ENCODE measurements at places on chromosomes 4 and X.

DNA sequence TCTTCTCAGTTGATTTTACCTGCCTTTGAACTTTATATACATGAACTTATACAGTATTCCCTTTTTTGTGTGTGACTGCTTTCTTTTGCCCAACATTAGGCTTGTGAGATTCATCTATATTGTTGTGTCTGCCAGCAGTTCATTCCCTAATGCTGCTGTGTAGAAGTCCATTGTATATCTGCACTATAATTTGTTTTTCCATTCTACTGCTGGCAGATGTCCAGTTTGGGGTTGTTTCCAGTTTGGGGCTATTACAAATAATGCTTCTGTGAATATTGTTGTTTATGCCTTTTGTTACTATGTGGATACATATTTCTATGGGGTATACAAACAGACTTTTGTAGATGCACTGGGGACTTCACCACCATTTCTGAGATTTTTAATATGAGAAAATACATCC is 268.4 kb downstream of the DCTD start:
- DNase-seq: no peak

GRCh38 chr4:81632581-81633299 is 161.0 kb upstream of the RASGEF1B start:
- no peak for DNase-seq

DNA sequence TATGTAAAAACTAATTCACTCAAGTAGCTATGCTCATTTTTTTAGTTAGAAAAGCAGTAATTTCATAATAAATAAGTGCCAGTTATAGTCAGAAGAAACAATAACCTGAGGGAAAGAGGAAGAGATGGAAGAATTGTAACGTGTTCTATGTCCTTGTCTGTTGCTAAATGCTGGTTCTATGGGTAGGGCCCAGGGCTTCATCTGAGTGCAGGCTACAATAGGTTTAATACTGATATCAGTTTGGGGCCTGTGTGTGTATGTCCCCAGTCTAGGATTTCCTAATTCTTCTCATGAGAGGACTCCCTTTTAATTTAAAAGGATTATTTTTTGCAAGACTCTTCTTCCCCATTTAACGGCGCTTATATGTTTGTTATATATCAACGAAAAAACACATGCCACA is 3.3 kb upstream of the EREG start:
- no peak for DNase-seq

- DNase-seq: no peak
These were observed 99.6 kb upstream of the CCSER1 start for GRCh38 chr4:90027565-90027964.

GRCh38 chrX:135170877-135171519 is at the start of gene CT55:
Gene CT55 (minus strand): TSS chrX:135171398. CDS start chrX:135171171, 227 bp downstream.
- no peak for DNase-seq

- no peak for DNase-seq
These were observed 116.6 kb downstream of the PAPSS1 start for GRCh38 chr4:107603430-107603829.

DNA sequence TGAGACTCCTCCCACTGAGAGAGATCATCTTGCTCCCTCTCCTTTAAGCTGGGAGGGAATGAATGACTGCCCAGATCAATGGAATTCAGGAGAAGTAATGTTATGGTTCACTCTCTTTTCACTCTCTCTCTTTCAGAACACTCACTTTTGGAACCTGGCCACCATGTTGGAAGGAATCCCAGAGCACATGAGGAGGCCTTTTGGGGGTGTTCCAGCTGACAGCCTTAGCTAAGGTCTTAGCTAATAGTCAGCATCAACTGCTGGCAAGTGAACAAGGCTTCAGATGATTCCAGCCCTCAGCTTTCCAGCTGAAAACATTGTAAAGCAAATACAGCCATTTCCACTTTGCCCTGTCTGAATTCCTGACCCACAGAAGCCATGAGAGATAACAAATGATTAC is 124.0 kb upstream of the CLNK start:
- DNase-seq: no peak

DNA sequence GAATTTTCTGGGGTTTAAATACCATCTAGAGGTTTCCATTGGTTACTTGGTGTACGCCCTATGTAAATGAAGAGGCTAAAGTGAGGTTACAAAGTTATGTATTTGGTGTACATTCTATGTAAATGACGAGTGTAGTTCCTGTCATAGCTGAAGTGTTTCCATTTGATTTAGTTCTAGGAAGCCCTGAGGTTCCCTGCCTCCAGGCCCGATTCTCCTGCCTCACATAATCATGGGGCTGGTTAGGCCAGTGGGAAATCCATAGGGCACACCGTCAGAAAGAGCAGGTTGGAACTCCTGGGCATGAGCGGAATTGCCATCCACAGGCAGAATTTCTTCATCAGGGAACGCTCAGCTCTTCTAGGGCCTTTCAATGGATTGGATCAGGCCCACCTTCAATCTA is 24.2 kb upstream of the HOPX start:
- no peak for DNase-seq

- DNase-seq: no peak
These were observed 5.3 kb upstream of the SULT1B1 start for GRCh38 chr4:69765751-69766150.

DNA sequence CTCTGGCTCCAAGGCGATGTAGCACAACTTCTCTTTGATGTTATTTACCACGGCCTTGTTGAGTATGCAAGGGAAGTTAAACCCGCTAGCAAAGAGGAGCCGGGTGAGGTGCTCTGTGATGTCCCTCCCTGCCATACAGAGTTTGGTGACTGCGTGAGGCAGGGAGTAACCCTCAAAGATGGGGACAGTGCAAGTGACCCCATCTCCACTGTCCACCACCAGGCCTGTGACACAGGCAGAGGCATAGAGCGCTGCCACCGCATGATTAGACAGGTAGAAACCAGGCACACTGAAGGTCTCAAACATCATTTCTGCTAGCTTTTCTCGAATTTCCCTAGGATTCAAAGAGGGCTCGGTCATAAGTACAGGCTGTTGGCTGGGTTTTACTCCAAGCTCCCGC is 677 bp downstream of the ACTRT1 start:
- DNase-seq: no peak

DNA sequence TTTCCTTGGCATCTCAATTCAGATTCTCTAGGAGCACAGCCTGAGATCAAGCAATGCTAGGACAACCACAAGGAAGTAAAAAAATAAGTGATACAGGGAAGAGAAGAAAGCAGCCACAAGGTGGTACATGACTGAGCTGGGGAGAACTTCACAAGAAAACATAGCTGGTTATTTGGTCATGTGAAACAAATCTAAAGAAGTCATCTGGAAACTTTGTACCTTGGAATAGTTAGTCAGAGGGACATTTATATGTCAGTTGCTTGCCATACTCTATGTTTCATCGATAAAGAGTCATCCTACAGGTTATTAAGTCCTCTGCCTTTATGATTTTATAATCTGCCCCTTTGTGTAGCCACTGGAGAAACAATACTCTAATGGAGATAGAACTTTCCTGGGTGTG is 575.1 kb downstream of the IL15 start:
- no peak for DNase-seq

- no peak for DNase-seq
These were observed 583.9 kb downstream of the NLGN4X start for GRCh38 chrX:5644776-5645175.

- no peak for DNase-seq
These were observed 13.9 kb downstream of the SASH3 start for GRCh38 chrX:129793604-129794191.

GRCh38 chr4:26854701-26855100 is 5.9 kb upstream of the STIM2 start:
- DNase-seq: no peak

- no peak for DNase-seq
These were observed 90.0 kb downstream of the IGSF1 start for GRCh38 chrX:131199091-131199490.

DNA sequence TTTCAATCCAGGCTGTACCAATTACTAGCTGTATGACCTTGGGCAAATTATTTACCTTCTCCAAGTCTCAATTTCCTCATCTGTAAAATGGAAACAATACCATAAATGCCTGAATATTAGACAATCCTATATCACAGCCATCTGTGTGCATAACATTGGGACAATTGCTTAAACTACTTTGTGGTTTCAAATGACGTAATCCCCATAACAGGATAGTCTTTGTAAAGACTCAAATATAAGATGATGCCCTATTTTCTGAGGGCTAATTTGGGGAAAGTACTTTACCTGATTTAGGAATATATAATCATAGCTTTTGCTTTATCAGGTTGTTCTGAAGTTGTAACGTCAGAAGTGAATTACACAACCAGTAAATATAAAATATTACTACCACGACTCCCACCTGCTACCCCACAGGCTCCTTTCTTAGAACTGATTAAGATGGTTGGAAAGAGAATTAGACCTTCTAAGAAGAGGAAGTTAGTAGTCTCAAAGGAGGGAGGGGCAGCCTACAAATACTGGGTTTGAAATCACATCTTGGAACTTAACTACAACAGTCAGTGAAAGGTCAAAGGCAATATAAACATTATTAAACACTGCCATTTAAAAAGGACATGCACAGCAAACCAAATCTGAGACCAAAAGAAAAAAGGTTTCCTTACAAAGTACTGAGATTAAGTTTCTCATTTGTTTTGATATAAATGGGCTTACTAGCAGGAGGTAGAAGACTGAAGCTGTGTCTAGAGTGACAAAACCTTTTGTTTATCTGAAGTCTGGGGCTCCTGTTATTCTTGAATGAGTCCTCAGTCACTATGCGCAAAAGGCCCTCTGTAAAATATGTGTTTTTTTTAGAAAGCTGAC is 215.0 kb downstream of the SCFD2 start:
- no peak for DNase-seq

DNA sequence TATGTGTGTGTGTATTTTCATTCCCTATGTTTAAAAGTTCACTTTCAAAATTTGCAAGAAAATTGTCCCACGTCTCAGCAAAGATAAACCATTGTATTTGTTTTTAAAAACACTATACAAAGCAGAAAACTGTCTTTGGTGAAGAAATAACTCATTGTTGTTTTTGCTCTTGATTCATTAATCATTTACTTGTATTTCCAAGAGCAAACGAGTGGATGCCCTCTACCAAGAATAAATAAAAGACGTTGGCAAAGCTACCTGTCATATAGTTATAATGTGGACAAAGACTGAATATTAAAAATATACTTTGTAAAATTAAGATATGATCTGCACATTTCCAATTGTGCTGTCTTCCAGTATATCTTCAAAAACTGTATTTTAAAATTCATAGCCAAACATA is 210.9 kb upstream of the NDST3 start:
- DNase-seq: no peak

- no peak for DNase-seq
These were observed 6.7 kb upstream of the USP11 start for GRCh38 chrX:47226071-47226470.

DNA sequence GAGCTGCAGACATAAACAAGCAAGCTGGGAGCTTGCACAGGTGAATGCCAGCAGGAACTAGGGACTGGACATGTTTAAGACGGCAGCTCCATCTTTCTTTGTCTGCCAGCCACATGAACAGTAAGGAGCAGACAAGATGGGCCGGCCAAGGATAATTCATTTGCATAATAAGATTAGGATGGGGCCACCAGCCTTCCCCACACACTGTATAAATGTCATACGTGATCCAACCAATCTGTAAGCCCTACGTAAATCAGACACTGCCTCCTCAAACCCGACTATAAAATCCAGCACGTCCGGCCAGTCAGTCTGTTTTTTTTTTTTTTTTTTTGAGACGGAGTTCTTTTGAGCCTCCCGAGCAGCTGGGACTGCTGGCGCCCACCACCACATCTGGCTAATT is 75.6 kb upstream of the BOD1L1 start:
- DNase-seq: no peak

- DNase-seq: no peak
These were observed 16.9 kb upstream of the XPNPEP2 start for GRCh38 chrX:129721870-129722269.

DNA sequence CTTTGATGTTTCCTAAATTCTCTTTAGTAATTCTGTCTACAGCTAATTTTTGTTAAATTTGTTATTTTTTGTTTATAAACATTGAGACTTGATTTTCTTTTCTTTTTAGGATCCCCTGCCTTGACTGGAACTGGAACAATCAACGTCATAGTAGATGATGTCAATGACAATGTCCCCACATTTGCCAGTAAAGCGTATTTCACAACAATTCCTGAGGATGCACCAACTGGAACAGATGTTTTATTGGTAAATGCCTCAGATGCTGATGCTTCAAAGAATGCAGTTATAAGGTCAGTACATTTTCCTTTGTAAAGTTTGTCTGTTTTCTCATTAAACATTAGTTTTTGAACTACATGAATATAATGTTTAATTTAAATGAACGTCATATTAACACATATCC is 119.4 kb downstream of the FAT4 start:
- DNase-seq: no peak

DNA sequence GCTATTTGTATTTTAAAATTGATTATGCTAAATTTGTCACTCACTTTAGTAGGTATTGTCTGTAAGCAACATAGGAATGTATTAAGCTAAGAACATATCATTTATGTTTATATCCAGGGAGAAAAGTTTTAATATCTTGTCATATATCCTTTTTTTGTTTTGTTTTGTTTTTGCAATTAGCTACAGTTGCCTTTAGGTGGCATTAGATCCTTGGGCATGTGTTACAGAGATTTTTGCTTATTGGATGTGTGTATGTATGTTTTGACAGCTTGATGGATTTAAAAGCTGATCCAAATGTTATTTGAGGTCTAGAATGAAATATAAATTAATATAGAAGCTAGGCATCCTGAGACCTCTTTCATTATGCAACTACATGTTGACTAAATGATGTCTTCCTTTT is 36.1 kb upstream of the OTUD4 start:
- no peak for DNase-seq

GRCh38 chr4:7828793-7829301 is 110.8 kb downstream of the AFAP1 start:
- no peak for DNase-seq

GRCh38 chrX:4094926-4095325 is 381.5 kb upstream of the PRKX start:
- no peak for DNase-seq
